ENCODE measurements at places on chromosomes 12 and 14. TPM values are rescaled to one million over a fixed set of nuclear protein-coding genes. Genes with fewer than 3 reads are reported as not detected.
A peak's percentile ranks its signal among the peaks of the same experiment; 100 is the strongest.

- no peak for DNase-seq
- H3K4me1 ChIP-seq: no peaks in the 10 kb centered on the region
- no peaks in the 10 kb centered on the region for H3K36me3 ChIP-seq
- no peaks in the 10 kb centered on the region for H3K27me3 ChIP-seq
- no peak overlapping the region for H3K27ac ChIP-seq
Observed at GRCh38 chr14:52333823-52334657, 19.9 kb downstream of the PTGER2 start.

The CYP46A1 gene
- total RNA-seq: 2.1 TPM

DNA sequence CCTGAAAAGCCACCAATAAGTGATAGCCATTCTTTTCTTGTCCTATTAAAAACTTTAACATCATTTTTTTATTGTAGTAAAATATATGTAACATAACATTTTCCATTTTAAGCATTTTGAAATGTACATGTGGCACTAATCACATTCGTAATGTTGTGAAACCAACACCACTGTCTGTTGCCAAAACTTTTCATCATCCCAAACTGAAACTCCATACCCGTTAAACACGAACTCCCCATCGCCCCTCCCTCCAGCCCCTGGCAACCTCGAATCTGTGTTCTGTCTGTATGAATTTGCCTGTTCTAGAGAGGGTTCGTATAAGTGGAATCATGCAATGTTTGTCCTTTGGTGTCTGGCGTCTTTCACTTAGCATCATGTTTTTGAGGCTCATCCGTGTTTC lies 75.9 kb downstream of the CCDC92 start:
- no peaks in the 10 kb centered on the region for H3K4me1 ChIP-seq
- no peak overlapping the region for H3K27ac ChIP-seq
- no peaks in the 10 kb centered on the region for H3K36me3 ChIP-seq
- peaks cover 3% of the 10 kb centered on the region for H3K27me3 ChIP-seq
- DNase-seq: no peak

DNA sequence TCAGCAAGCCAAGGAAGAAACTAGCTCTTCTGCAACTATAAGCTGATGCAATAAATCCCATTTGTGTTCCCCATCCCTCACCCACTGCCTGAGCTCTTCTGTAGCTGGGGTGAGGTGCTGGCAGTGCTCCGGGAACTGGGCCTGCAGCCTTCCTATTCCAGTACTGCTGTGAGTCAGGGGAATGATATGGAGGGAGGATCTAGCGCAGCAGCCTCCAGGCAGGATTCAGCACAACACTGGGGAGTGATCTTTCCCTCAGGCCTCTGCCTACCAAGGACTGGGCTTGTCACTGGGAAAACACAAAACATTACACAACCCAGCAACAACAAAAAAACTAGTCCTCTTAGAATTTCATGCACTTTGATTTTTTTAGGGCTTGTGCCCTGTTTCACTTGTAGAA lies 58.7 kb downstream of the ST8SIA1 start:
- H3K27me3 ChIP-seq: no peaks in the 10 kb centered on the region
- peak overlapping the region; percentile 79 for H3K27ac ChIP-seq
- H3K4me3 ChIP-seq: no peak overlapping the region

DNA sequence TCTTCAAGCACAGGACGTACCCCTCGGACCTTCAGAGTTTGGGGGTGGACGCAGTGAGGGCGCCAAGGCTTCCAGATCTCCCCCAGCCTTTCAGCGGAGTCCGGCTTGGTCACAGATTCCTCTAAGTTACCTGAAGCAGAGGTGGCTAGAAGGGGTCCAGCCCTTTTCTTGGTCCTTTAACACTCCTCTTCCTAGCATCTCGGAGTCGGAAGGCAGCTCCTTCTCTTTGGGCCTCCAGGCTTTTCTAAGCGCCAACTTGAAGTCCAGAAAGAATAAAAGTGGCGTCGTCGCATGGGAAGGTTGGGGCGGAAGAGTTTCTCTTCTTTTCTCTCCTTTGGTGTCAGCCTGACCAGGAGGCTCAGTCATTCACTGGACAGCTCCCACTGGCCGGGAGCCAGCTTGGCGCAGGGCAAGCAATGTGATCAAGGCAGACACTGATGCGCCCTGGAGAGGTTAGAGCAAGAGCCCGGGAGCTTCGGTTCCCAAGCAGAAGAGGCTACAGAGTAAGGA lies 9.6 kb downstream of the OR6S1 start:
- H3K27ac ChIP-seq: no peak overlapping the region
- peak; percentile 80 for DNase-seq
- peaks cover 26% of the 10 kb centered on the region for H3K27me3 ChIP-seq
- H3K36me3 ChIP-seq: no peaks in the 10 kb centered on the region
- peaks cover 3% of the 10 kb centered on the region for H3K4me1 ChIP-seq
